ENCODE measurements at places on chromosomes 6 and 20.
A peak's percentile ranks its signal among the peaks of the same experiment; 100 is the strongest.

GRCh38 chr6:164085091-164086075 is 670.9 kb downstream of the QKI start:
- DNase-seq: no peak

- DNase-seq: no peak
These were observed 78.1 kb downstream of the MAP3K7 start for GRCh38 chr6:90508753-90509152.

GRCh38 chr6:132669690-132670291 is 10.8 kb upstream of the TAAR1 start:
- peak; percentile 55 for DNase-seq

GRCh38 chr20:61120595-61121515 is 131.2 kb upstream of the CDH4 start:
- peak; percentile 57 for DNase-seq

- DNase-seq: peak; percentile 90
These were observed 96.5 kb downstream of the HFE start for GRCh38 chr6:26183581-26184366.

- no peak for DNase-seq
These were observed 17.7 kb downstream of the SRXN1 start for GRCh38 chr20:635028-635892.

DNA sequence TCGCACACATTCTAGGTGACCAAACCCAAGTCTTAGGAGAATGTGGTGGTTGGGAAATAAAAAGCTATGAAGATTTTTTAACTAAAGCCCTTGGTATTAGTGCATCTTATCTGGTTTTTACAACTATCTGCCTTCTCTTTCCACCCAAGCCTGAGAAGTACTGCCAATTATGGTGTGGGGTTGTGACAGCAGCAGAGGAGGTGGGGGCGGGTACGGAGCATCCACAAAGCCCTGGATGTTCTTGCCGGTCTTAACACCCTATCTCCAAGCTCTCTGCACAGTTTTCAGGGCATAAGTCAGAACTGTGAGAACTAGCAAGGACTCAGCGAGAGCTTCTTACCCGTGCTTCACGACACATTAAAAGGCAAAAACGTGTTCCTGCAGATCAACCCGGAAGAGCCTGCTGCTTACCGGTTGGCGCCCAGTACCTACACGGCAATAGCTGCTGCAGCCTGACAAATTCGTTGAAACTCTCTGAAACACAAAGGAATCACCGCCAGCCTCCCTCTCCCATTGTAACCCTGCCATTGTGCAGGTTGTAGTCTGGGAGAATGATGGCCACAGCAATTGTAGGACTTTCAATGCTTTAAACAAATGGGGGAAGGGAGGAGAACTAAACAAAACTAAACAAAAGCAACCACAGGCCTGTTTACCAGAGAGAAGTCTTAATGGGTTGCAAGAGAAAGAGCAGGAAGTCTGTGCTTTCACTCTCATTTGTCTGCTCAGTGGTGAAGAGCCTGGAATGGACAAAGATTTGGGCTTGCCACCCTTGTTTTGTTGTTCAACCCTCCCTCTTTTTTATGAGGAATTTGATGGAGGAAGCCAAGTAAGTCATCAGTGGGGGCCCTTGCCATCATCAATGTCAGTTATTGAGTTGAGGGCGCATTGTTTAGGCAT is 461.0 kb upstream of the JARID2 start:
- DNase-seq: peak; percentile 46

DNA sequence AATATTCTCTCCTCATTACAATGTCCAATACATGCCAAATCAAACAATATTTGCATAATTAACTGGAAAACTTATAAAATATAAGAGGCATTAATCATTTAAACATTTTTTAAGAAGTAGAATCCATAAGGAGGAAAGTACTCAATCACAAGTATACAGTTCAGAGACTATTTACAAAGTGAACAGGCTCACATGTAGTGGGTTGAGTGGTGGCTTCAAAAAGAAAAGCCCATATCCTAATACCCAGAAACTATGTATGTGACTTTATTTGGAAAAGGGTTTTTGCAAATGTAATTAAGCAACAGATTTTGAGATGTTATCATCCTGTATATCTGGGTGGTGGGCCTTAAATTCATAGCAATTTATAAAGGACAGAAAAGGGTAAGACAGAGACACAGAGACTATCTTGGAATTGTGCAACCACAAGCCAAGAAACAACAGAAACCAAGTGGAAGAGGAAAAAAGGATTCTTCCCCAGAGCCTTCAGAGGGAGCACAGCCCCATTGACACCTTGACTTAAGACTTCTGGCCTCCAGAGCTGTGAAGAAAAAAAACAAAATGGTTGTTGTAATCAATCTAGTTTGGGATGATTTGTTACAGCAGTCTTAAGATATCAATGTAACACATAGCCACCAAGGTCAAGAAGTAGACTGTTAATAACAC is 32.7 kb upstream of the CRISP1 start:
- DNase-seq: no peak

DNA sequence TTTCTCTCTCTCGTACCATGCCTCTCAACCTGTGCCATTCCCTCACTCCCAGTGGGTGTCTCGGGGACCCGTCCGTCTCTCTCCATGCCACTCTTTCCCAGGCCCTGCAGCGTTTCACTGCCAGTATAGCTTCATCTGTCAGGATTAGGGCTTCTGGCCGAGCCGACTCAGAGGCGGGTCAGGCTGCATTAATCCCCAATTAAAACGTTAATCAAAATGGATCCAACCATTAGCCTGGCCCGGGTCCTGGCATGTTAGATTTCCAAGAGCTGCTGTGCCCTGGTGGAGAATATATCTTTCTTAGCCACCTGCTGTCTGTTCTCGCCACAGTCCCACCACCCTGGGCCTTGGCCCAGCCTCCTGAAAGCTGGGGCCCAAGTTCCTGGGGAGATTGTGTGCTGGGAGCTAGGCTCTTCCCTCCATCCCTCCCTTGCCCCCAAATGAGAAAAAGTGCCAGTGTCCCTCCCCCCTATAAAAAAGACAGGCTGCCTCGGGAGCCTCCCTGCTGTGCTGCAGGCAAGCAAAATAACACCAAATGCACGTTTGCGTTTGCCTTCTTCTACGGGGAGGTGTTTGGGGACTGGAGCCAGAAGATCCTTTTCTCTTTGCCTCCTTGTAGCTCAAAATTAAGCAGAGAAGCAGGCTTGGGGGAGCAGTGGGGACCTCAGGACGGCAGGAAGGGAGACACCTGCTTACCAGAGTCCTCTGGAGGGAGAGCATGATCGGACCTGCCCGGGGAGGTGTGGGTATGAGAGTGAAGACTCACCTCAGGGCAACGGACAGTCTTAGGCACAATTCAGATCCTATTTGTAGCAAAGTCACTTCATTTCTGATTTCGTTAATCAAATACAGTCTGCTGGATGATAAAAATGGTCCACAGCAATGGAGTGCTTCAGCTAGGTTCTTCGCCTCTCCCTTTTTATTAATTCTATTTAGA is 3.0 kb downstream of the KCNG1 start:
- DNase-seq: no peak

- no peak for DNase-seq
These were observed 178.8 kb upstream of the BTBD3 start for GRCh38 chr20:11738852-11739251.

GRCh38 chr6:114151064-114151690 is 180.2 kb upstream of the HDAC2 start:
- no peak for DNase-seq

DNA sequence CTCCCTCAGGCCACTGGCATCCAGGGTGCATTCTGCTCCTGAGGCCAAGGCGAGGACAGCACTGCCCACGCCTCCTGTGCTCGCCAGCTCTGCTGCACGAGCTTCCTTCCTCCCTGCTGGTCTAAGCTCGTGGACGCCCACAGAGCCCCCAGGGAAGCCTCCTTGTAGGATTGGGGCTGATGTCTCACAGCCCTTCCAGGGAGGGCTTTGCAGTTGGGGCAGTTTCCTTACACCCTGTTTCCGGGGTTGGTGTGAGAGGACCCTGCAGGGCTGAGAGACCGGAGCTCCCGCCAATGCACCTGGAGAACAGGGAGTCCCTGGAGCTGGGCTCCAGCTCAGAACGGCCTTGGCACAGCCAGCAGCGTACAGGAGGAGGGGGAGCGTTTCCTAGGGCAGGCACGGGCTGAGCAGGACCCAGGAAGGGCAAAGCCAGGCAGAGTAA is 172.4 kb upstream of the PDE10A start:
- DNase-seq: no peak

DNA sequence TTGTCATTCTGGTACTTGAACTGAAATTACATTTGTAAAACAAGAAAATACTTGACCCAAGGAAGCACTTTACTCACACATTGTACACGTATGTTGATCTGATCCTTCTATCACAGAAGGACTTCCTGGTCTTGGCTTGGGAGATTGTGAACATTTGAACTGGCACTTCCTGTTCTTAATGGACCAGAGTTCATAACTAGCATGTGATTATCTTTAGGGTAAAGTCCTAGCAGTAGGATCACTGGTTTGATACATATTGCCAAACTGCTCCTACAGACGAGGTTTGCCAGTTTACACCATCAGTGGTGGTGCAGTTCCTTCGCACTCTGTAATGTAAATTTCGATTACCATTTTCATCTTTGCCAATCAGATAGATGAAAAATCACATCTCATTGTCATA is 12.7 kb downstream of the HECA start:
- no peak for DNase-seq

DNA sequence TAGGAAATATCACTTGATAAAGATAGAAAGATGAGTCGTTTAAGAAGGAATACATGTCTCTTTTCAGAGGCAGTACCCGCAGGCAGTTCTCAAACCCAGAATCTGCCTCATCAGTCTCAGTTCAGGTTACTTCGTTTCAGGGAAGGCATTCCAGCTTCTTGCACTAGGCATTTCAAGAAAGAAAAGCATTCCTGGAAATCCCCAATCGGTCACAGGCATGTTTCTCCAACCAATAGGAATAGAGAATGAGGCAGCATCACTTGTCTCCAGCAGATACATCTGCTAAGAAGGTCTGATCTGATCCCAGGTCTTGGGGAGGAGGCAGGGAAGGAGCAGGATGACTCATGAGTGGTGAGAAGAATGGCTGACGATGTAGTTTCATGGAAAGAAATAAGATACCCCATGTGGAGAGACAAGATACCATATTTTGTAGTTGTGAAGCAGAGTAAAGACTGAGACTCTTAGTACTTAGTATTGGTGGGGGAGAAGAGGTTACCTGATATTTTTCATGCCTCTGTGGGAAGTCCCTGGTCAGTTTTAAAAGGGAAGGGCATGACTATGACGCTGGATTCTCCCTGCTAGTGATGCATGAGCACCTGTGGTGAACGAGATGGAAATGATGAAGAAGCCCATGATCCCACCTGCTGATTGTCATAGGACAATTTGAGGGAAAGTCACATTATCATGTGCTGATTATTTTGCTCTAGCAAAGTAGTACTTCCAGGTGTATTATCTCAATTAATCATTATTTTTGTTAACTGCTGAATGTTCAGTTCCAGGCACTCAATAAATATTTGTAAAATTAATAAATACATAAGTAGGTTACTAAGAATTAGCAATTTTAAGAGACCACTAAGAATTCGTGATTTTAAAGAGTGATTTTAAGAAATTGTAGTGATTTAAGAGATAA is 20.3 kb upstream of the HLA-DRB1 start:
- DNase-seq: peak; percentile 78

DNA sequence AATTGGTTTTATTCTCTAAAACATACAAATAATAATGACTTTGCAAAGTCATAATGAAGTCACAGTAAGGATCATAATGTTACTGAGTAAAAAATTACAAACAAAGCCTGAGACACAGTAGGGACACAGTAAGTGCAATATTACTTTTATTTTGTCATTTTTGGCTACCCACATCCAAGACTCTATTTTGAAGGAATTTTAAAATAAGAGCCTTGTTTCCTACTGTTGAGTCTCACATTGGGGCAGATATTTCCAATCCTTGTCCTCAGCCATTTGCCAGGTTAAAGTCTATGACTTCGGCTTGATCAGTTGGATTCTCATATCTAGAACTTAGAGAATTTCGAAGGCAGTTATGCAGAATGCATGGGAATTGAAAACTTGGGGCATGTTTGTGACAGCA is 10.8 kb upstream of the RHAG start:
- no peak for DNase-seq

GRCh38 chr6:112243861-112244827 is 10.2 kb downstream of the LAMA4 start:
- no peak for DNase-seq

DNA sequence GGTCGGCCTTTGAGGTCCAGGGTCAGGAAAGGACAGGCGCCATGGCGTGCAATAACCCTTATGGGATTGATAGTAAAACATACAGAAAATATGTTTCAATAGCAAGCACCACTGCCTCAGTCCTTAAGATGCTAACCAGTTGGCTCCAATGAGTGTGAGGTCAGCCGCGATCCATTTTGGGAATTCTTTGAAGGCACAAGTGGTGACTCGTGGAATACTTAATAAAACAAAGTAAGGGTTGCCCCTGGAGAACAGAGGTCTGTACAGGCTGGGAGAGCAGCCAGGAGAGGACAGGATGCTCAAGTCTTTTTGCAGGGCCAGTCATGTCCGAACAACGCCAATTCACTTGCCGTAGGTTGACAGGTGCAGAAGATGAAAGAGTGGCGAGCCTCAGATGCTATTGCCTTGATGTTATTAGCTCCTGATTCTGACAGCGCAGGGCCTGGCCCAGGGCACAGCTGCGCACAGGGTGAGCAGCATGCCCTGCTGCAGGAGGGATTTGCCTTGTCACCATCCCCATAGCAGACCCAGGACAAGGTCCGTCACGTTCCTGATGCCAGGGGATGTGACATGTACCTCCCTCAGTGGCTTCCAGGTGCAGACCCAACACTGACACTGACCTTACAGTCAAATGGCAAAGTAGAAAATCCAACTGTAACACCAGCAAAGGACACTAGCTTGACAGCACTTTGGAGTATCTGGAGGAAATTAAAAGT is 21.8 kb downstream of the SYNDIG1 start:
- no peak for DNase-seq

- DNase-seq: no peak
These were observed 42.5 kb downstream of the PIGU start for GRCh38 chr20:34634392-34634791.

DNA sequence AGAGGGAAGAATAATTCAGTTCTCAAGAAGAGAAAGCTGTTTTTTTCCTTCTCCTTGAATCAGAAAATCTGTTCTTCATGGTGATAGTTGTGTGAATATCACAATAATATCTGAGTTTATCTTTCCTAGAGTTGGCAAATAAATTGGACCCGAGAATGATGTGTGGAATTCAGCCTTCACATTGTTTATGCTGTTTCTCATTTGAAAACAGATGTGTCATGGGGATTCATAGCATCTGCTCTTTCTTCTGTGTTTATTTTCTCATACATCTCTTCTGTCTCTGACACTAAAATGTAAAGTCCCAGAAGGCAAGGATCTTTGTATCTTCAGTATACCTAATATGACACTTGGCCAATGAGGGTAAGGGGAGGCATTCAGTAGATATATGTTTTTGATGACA is 103.6 kb upstream of the SGK1 start:
- DNase-seq: no peak

DNA sequence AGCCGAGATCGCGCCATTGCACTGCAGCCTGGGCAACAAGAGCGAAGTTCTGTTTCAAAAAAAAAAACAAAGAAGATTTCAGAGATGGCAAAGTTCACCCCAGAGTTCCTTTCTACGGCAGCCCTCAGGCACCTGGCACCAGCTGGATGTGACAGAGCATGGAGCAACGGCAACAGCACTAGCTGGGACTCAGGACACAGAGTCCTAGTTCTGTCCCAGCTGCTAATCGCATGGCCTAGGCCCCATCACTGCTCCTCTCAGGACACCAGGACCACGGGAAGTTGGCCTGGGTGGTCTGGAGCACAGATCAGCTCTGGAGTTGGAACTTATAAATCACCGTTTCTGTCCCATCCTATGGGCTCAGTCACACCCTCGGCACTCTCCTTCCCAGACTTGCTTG is 1.1 kb downstream of the PGC start:
- DNase-seq: no peak
